ENCODE measurements at places on chromosomes 6 and 20.

- no peak for DNase-seq
Observed at GRCh38 chr6:85600713-85601313, 7.2 kb upstream of the SNX14 start.

DNA sequence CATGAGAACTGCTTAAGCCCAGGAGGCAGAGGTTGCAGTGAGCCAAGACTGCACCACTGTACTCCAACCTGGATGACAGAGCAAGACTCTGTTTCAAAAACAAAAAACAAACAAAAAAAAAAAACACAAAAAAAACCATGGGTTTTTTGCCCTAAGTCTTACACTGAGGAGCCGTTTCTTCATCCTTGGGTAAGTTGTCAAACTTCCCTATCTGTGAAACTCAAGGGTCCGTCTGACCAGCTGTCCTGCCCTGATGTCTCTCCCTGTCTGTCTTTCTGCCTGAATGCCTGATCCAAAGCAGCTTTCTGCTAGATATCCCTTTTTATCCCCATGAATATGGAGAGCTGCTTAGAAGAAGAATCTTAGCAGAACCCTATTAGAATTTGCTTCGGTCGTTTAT is 41.3 kb upstream of the CLDN20 start:
- no peak for DNase-seq

GRCh38 chr6:111605100-111605751 is 452 bp downstream of the TRAF3IP2 start:
- no peak for DNase-seq

- peak; percentile 37 for DNase-seq
Observed at GRCh38 chr20:4108495-4109306, 93.3 kb upstream of the RNF24 start.

- no peak for DNase-seq
Observed at GRCh38 chr20:8616792-8617191, 452.1 kb upstream of the PLCB4 start.

DNA sequence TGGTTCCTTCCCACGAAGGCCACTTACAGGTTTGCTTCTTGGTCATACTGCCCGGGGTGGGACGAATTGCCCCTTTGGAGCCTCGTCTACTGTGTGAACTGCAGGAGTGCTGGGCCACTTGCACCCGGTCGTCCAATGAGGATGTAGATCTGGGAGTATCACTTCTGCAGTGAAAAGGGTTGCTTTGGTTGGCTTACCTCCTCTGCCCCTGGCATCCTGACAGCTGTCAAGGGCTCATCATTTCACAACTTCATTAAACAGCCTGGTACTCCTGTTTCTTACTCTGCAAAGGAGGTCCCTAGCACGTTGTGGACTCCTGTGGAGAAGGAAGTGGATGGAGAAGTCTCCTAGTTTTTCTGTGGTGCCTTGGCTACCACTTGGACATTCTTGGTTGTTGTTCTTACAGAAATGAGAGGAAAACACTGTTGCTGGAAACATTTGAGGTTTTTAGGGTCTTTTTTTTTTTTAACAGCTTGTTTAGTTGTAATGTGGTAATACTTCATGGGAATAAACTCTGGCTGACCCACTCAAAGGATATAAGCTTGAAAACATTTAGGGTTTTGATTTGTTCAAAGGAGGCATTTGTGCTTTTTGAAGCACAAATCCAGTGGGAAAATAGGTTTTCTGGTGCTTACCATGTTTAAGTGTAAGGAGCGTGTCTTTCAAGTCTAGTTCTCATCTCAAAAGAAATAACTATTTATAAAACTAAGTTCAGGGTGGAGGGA is 60.7 kb downstream of the AKAP12 start:
- no peak for DNase-seq

- no peak for DNase-seq
Observed at GRCh38 chr6:73041051-73041450, 184.2 kb downstream of the KHDC1L start.

- no peak for DNase-seq
Observed at GRCh38 chr6:163738725-163739407, 324.3 kb downstream of the QKI start.

- no peak for DNase-seq
Observed at GRCh38 chr6:46056906-46057529, 41.4 kb upstream of the CLIC5 start.

DNA sequence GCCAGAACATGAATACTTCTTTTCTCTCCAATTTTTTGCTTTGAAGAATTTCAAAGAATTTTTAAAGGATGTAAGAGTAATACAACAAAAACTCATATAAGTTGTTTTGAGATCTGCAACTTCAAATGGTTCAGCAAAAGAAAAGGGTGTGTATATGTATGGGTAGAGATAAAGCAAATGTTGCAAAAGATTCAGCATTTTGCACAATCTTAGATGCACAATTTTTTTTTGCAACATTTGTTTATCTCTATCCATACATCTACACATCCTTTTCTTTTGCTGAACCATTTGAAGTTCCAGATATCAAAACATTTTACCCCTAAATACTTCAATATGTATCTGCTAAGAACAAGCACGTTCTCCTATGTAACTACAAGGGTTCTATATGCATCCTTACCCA is 47.4 kb upstream of the FAM83C start:
- DNase-seq = no peak

- DNase-seq = no peak
Observed at GRCh38 chr20:22966787-22967464, 68.2 kb upstream of the SSTR4 start.

GRCh38 chr20:6006603-6006949 is 47.3 kb downstream of the LRRN4 start:
- no peak for DNase-seq

- no peak for DNase-seq
Observed at GRCh38 chr20:50296450-50297375, 106.1 kb downstream of the CEBPB start.

DNA sequence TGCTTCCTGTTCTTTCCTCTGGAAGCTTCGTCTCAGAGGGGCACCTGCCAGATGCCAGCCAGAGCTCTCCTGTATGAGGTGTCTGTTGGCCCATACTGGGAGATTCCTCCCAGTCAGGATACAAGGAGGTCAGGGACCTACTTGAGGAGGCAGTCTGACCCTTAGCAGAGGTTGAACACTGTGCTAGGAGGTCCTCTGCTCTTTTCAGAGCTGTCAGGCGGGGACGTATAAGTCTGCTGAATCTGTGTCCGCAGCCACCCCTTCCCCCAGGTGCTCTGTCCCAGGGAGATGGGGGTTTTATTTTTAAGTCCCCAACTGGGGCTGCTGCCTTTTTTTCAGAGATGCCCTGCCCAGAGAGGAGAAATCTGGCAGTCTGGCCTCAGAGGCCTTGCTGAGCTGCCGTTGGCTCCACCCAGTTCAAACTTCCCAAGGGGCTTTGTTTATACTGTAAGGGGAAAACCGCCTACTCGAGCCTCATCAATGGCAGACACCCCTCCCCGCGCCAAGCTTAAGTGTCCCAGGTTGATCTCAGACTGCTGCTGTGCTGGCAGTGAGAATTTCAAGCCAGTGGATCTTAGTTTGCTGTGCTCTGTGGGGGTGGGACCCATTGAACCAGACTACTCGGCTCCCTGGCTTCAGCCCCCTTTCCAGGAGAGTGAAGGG is 326.7 kb downstream of the BCKDHB start:
- no peak for DNase-seq

GRCh38 chr6:156595476-156595875 is 181.7 kb upstream of the ARID1B start:
- no peak for DNase-seq

DNA sequence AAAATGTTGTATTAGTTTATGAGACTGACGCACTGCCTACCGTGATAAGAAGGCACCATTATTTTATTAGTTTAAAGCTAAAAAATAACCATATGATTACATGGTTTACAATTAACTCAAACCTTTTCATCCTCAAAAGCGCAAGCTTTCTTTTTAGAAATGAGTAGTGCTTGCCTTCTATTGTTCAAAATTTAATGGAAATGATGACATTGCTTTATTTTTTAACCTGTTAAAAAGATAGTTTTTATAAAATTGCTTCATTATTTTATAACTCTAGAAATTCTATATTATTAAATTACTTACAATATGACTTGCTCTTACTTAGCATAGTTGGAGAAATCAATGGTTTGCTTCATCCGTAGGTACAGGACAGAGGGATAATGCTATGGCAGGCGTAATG is 78.7 kb upstream of the HDDC2 start:
- DNase-seq = no peak

DNA sequence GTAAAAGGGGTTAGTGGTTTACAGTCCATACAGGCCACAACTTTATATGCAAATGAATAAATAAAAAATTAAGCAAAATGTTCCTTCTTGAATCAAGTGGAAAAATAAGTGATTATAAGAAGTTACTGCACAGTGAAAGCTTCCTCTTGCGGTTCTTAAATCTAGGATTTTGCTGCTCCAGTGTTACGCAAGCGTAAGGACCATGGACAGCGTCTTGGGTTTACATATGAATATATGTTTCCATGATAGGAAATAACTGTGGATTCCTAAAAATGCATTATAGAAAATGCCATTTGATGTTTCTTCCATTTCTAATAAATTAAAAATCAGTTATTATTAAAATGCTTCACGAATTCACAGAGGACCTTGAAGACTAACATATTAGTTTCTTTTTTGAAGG is 176.6 kb upstream of the POU3F2 start:
- no peak for DNase-seq

DNA sequence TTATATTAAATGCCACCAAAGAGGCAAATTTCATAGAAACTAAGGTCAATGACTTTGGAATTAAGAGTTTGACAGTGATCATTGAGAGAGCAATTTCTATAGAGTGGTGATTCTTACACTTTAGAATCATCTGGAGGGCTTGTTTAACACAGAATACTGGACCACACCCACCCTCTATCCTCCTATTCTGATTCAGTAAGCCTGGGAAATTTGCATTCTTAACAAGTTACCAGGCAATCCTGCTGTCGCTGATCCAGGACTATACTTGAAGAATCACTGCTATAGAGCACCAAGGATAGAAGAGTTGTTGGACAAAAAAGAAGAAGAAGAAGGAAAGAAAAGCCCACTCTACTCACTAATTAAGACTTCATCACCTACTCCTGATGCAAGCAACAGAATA is 21.3 kb upstream of the TBX18 start:
- no peak for DNase-seq

DNA sequence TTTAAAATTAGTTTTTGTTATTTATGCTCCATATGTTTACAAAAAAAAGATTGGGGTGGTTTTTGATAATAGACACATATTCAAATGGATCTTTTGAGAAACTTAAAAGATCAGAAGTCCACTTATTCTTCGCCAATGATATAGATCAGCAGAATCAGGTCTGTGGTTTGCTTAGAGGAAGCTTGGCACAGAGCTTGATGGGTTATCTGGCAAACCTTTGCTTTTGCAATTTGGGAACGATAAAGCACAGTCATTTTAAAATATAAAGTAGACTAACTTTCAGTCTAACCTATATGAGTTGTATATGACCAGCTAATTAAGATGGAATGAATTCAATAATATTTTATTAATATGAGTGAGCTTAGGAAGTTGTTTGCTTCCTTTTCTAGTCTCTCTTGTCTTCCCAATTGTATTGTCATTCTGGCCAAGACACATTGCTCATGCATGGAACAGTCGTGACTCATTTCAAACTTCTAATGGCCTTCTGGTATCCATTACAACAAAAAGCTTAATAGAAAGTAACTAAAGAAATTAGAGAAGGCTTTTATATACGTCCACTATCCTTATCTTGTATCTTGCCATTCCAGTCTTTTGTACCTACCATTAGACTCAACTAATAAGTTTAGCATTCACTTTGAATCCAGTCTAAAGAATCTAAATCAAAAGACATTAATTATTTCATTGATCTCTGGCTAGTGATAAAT is 118.7 kb downstream of the TBX18 start:
- no peak for DNase-seq

GRCh38 chr6:54267798-54268197 is 40.4 kb upstream of the TINAG start:
- no peak for DNase-seq

GRCh38 chr20:31580706-31581105 is 24.4 kb upstream of the ID1 start:
- DNase-seq = no peak

DNA sequence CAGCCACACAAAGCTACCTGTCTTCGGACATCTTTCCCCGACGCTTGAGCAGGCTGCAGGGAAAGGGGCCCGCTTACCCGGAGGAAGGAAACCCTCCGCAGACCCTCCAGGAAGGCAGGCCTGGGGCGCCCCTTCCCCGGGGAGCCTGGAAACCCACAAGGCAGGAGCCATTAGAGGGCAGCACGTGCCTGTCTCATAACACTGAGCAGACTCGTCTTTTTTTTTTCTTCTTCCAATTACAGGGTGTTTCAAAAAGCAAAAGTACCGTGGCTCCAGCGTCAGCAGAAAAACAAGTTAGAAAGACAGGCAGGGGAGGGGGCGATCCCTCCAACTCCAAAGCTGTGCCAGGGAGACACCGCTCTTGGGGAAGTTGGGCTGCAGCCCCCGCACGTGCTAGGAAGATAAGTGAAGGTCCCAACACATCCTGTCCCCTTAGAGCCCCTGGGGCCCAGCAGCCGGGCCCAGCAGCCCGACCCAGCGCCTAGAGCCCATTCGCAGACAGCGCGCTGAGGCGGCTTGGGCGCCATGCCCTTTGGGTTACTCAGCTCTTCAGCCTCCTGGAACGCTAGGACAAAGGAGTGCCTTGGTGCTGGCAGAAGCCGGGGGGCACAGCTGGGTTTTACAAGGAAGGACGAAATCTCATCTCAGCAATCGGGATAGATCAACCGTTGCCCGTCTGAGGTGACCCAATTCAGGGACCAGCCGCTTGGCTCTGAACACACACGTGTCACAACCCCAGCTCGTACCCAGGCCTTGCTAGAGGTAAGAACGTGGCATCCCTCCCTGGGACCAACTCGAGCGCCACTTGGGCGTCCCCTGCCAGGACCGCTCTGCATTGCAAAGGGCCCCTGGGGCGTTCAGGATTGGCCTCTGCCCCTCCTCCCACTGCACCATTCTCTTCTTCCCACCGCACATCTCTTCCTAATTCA is 136.3 kb downstream of the LY86 start:
- DNase-seq = peak; percentile 48

GRCh38 chr6:7050004-7050403 is 57.8 kb upstream of the RREB1 start:
- DNase-seq = no peak

DNA sequence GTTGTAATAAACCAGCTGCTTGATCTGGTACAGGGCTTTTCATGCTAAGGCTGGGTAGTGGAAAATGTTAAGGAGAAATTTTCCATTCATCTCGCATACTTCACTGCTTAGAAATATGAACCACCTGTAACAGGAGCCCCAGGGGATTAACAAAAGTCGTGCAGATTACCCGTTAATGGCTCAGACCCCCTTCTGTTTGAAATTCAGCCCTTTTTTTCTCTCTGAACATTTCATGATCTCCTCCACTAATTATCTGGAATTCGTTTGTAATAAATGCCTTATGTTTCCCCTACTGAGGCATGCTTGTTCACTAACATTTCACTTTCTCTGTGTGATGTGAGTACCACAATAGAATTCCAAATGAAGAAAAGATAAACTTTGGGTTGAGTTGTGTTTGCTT is 336.4 kb upstream of the HSF2 start:
- DNase-seq = no peak

- no peak for DNase-seq
Observed at GRCh38 chr6:140134224-140134623, 759.8 kb upstream of the CITED2 start.

- DNase-seq = no peak
Observed at GRCh38 chr20:35903843-35904242, 50.5 kb downstream of the SCAND1 start.

All from activated CD4-positive, alpha-beta T cell treated with anti-CD3 and anti-CD28 coated beads for 1 hour (primary cell).